Uterus (tissue), 4 donors: ENCODE measurements at places on chromosomes 12 and 14. TPM values are rescaled to one million over a fixed set of nuclear protein-coding genes. Genes with fewer than 3 reads are reported as not detected.

Gene PLD4
- total RNA-seq = 10.9 TPM

Gene CLEC7A
- 4.6 TPM for total RNA-seq

Gene SETD3
- total RNA-seq = 98.1 TPM

Gene GUCY2C
- total RNA-seq = not detected

Gene RFLNA
- not detected for total RNA-seq
